ENCODE measurements at places on chromosomes 2 and 18.

DNA sequence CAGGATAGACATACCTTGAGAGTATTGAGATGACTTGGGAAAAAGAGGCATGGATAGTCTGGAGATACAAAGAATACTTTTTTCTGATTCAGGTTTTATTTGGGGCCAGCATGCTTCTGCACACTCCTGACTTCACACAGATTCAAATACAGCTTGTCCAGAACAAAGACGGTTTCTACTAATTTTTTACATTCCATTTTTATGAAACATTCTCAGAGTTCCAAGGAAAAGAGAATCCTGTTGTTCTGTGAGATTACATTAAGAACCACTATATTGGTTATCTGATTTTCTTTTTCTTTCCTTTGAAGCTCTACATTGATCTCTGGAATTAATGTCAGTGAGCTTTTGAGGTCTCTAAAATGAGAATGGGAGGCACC is 41.0 kb downstream of the PTPRM start:
- no peak for DNase-seq

DNA sequence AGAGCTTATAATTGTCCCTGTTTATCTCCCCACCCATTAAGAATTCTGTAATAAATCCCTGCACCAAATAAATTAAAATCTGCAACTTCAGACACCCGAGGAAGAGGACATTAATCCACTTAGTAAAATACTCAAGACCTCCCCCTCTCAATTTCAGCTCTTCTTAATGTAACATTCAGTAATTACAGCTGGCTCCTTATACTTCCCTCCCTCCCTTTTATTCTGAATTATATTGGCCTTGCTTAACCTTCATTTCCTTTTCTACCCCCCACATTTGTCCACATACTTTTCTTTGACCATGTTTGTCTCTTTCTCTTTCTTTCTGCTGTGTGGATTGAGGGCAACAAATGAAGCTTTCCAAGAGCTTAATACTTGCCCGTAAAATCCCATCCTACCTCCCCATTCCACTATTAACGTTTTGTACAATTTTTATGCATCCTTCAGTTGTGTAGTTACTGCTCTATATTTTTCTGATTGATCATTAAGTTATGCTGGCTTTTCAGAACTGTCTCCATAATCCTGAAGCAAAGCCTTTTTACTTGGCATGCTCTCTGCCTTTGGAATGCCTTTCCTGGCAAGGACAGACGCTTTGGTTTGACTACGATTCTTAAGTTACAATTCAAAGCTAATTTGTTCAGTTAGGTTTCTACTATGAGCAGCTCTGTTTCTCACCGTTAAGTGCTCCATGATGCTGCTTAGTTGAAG is 580.1 kb downstream of the ZEB2 start:
- DNase-seq: no peak

- DNase-seq: no peak
These were observed 296.0 kb upstream of the KYNU start for GRCh38 chr2:142581491-142581890.

DNA sequence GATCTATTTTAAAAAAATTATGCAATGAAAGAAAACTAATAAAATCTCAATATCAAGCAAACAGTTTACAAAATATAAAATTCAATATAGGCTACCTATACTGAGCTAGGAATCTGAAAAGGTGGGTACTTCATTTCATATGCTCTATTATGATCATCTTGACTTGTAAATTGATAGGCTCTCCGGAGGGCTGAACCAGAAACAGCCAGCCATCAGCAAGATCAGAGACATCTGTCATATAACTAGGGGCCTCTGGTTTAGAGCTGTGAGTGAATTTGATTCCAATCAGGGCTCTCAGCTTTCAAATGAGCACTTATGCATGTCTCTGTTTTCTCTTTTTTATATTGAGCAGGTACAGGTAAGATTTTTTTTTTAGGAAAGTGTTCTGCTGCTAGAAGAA is 114.2 kb downstream of the SPHKAP start:
- no peak for DNase-seq

- DNase-seq: no peak
These were observed 229.1 kb downstream of the BABAM2 start for GRCh38 chr2:28119631-28120030.

DNA sequence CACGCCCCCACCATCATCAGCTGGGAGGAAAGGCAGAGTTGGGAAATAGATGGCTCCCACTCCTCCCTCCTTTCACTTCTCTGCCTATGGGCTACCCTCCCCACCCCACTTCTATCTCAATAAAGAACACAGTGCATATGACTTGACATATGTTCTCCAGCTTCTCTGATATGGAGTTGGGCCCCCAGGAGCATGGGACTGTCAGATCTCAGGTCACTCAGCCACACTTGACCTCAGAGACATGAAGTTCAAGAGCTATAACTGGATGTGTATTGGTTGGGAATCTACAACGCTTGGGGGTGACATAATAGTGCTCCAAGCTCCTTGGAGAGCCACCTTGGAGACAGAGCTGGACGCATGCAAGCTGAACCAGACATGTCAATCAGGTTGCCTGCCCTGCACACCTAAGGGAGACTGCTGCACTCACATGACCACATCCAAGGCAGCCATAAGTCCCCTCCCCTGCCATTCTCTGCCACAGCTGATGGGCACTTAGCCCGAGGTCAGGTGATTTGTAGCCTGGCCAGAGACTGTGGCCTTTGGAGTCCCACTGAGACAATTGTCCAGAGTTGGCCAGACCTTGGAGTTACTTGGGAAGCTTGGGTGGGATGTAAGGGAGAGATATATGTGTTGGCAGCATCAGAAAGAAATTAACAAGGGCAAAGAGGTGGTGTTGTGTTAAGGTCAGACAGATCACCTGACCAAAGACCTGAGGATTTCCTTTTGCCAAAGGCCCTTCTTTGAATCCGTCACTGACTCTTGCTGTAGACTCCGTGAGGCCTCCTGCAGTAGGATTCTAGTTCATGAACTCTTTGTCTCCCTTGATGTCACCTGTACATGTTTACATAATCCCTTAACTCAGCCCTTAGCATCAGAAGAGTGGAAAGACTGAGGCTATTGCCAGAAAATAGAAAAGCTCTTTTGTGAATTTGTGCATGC is 3.7 kb downstream of the INHA start:
- no peak for DNase-seq

DNA sequence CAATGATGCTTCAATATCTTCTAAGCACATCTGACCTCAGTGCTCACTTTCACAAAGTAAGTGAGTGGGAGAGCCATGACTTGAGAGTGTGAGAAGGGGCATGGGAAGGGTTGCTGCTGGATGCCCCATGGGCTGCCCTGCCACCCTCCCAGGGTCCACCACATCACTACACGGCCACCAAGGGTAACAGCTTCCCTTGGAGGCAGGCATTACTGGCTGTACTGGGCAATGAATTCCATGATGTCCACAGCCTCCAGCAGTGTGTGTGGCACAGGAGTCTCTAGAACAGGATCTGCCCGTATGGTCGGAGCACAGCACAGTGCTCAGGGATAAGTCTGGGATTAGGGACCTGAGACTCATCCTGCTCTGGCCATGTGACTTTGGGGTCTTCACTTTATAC is 481.0 kb upstream of the MYT1L start:
- DNase-seq: no peak

GRCh38 chr2:15736396-15737180 is 144.9 kb downstream of the DDX1 start:
- DNase-seq: no peak

GRCh38 chr2:53751728-53752127 is 15.9 kb upstream of the CHAC2 start:
- DNase-seq: no peak

- DNase-seq: no peak
These were observed 34.0 kb downstream of the FHOD3 start for GRCh38 chr18:36331521-36331971.

GRCh38 chr2:80926168-80926567 is 621.6 kb upstream of the LRRTM1 start:
- DNase-seq: no peak

GRCh38 chr2:181438261-181438660 is 18.9 kb upstream of the ITGA4 start:
- no peak for DNase-seq

DNA sequence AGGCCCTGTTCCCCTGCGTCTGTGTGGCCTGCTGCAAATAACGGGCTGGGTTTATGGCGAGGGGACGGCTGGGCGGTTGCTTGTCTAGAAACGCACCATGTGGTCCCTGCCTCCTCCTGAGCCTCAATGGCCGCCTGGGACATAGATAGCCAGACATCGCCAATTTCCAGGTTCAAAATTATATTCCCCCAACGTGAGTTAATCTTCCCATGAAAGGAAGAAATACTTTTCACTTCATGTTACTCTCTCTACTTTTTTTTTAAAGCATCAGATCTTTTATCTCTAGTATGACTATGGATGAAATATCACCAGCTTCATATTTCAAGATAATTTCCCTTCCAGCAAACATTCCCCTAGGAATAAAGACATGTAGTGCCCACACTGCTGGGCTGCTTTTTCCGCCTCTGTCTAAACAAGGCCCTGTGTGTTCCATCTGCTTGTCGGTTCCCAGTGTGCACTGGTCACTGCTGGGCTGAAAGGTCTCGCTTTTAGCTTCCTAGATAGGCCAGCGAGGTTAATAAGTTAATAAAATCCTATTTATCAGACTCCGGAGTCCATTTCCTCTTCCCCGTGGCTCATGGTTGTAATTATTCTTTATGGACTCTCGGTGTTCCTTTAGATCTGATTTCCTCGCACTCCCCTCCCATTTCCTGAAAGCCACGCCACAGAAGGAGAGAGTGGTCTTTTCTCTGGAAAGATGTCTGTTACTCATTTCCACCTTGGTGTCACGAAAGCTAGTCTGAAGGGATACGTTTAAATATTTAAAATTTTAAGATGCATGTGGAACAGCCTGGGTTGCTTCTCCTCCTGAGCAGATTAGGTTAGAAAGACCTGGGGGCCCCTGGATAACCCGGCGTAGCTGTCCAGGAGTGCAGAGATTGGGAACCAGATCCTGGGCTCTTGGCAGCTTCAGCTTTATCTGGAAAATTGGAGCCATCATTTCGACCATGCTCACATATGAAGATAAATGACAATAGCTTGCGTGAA is 196.6 kb upstream of the COPS8 start:
- DNase-seq: no peak

DNA sequence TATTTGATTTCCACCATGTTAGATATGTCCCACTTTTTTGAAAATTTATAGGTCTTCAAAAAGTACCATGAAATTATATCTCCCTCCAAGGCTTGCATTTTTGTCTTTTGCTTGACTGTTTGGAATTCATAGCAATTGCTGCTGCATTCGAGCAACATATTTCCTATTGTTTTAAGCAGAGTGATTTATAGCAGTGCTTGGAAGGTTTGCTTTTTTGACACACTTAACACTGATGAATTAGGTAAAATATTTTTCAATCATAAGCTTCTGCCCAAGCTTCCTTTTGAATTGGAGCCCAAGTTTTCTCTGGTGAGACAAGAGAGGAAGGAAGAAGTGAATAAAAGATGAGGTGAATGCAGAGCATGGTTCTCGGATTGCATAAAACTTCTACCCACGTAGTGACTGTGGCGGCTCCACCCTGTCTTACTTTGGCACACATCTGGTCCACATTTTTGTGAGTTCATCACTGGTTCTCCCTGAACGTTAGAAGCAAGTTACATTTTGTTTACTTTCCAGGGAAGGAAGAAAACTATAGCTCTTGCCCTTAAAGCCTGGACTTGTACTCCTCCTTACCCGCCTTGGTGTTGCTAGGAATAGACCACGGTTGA is 667.0 kb downstream of the TSN start:
- DNase-seq: no peak

GRCh38 chr2:112893752-112894151 is 17.2 kb upstream of the IL37 start:
- DNase-seq: no peak

- peak; percentile 35 for DNase-seq
These were observed 147.1 kb upstream of the FHL2 start for GRCh38 chr2:105545730-105546627.

GRCh38 chr2:109318150-109318948 is 189.3 kb downstream of the SH3RF3 start:
- DNase-seq: no peak

DNA sequence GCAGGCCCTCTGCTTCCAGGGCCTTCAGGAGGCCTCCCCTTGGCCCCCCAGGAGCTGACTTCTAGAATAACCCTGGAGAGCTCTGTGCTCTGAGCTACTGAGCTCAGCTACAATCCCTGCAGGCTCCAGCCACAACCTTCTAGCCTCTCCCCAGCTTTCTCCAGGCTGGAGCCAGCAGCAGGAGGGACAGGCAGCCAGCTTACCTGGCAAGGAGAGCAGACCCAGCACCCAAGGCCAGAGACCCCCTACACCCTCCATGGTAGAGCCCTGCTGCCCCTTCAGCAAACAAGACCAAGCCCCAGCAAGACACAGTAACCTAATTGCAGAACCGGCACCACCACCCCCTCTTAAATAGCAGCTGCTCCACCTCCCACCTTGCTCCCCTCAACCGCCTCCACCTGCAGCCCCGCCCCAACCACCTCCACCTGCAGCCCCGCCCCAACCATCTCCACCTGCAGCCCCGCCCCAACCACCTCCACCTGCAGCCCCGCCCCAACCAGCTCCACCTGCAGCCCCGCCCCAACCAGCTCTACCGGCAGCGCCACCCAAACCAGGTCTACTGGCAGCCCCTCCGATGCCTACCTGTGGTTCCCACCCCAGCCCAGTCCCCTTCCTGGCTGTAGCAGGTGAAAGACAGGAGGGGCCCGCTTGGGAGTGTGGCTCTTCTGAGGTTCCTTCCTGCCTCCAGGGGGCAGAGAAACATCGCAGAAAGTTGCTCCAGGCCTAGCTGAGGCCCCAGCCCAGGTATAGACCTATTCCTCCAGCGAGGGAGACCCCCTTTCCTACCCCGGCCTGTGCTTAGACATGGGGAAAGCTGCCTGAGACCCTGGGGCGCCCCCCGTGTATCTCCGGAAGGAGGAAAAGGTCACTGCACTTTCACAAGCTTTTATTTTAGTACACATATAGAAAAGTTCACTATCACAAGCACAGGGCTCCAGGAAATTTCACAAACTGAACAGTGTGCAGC is at the start of gene ASTL:
ASTL (minus strand) TSS at position 324 of the 967 bp plus-strand sequence; CDS start at position 258, 66 bp downstream.
- peak; percentile 45 for DNase-seq

- DNase-seq: no peak
These were observed 82.2 kb downstream of the FAM124B start for GRCh38 chr2:224319750-224320149.

DNA sequence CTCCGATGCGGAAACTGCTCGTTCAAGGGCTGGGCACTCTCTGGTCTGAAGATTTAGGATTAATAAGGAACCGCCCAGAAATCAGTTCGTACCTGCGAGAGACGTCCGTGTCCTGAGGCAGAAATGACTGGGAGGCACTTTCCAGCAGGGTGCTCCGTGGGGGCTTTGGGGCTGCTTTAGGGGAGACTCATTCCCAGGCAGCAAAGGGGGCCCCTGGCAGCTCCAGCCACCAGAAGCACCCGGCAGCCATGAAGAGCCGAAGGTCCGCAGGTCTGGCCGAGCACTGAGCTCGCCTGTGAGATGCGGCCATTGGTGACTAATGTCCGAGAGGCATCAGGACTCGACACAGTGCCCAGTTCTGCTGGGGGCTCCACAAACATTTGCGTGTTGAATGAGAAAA is 20.9 kb downstream of the KCNG2 start:
- no peak for DNase-seq

DNA sequence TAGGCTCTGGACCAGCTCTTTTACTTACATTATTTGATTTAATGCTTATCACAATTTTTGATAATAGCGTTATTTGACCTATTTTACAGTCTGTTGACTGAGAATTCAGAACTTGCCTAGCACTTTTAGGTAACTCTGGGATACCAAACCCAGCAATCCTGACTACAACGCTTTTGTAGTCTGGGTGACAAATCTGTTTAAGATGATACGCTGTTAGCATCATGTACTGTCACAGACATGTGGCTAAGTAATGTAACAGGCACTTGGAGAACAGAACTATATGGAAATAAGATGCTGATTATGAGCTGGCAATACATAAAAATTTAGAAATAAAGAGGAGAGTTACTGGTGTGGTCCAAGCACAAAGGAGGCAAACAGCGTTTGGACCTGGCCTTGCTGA is 130.6 kb downstream of the RBMS1 start:
- no peak for DNase-seq

GRCh38 chr18:23872701-23873550 is 141.6 kb upstream of the TTC39C start:
- DNase-seq: peak; percentile 19

Measured in stimulated activated CD4-positive, alpha-beta T cell treated with anti-CD3 and anti-CD28 coated beads, TNF-alpha, amount 100 ng/mL, for 4 hours (primary cell).